ENCODE measurements at places on chromosomes 4 and X.
A peak's percentile ranks its signal among the peaks of the same experiment; 100 is the strongest.

DNA sequence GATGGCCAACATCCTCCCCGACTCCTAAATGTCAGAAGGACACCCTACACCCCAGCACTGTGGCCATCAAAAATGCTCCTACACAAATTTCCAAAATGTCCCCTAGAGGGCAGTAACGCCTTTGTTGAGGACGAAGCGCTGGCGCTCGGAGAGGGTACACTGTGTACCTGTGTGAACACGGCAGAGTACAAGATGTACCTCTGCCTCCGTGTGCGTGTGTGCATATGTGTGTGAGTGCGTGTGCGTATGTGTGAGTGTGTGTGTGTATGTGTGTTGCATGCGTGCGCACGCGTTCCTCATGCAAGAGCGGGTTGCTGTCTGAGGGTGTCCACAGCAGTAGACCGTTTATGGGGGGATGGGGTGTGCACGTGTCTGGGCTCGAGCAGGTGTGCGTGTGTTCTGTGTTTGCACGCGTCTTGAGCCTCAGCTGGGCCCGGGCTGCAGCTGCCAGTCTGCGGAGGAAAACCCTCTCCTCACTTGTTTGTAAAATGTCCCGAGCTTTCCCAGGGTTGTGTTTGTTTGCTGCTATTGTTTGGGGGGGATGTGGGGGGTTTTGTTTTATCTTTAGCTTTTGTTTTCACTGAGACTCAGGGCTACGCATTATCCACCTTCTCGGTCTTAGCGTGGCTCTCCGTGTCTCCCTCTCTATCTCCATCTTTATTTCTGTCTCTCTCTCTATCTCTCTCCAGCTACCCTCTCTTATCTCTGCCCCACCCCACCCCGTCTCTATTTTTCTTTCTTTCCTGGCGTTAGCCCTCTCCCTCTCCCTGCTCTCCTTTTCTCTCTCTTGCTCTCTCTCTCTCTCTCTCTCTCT, 10.4 kb upstream of the TSPYL2 start:
- peak; percentile 77 for DNase-seq

DNA sequence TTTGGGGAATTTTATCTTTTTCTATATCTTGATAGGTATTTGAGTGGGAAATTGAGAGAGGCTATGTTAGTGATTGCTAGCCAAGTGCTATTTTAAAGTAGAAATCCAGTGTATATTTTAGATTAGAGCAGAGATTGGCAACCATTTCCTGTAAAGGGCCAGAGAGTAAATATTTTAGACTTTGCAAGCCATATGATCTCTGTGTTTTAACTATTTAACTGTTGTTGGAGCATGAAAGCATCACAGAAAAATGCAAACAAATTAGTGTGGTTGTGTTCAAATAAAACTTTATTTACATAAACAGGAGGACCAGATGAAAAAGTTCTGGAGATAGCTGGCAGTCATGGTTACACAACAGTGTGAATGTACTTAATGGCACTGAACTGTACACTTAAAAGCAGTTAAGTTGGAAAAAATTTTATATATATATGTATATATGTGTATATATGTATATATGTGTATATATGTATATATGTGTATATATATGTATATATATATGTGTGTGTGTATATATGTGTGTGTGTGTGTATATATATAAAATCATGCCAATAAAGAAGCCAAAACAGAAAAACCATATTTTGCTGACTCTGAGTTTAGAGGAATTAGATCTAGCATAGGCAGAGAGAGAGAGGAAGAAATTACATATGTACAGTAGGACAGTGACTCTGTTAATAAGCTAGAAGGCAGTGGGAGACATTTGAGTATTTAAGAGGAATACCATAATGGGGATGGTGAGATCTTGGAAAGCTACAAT, 83.4 kb downstream of the TMEM164 start:
- no peak for DNase-seq

DNA sequence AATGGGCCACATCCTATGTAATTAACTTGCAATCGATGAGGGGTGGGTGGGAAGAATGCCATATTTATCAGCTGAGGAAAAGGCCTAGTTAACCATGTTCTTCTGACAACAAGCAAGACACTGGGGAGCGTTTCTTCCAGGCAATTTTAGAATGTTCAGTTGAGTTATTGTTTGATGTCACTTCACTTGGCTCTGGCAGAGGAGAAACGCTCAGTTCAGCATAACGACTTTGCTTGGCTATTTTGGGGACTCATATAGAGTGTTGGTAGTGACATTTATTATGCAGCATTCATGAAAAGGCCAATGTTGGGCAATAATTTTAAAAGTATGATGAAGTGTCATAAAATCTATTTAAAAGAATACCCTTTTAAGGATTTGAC, 648 bp downstream of the SYNPO2 start:
- DNase-seq, result no peak

GRCh38 chr4:35167385-35167784, 1076.9 kb downstream of the ARAP2 start:
- no peak for DNase-seq

GRCh38 chr4:133084421-133084820, 64.7 kb upstream of the PCDH10 start:
- DNase-seq, result no peak

DNA sequence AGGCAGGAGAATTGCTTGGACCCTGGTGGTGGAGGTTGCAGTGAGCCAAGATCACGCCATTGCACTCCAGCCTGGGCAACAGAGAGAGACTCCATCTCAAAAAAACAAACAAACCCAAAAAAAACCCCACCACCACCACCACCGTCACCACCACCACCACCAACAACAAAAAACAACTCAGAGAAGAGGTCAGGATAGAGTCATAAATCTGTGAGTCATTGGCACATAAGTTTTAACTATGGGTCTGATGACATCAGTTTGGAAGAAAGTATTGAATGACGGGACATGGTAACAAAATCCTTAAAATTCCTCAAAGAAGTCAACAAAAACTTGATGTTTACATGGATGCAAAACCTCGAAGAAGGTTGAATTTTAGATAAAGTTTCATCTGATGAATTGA, 288.0 kb upstream of the SFRP2 start:
- DNase-seq, result no peak

- DNase-seq, result no peak
These were observed 136.8 kb downstream of the ADGRL3 start for GRCh38 chr4:61336916-61337315.

DNA sequence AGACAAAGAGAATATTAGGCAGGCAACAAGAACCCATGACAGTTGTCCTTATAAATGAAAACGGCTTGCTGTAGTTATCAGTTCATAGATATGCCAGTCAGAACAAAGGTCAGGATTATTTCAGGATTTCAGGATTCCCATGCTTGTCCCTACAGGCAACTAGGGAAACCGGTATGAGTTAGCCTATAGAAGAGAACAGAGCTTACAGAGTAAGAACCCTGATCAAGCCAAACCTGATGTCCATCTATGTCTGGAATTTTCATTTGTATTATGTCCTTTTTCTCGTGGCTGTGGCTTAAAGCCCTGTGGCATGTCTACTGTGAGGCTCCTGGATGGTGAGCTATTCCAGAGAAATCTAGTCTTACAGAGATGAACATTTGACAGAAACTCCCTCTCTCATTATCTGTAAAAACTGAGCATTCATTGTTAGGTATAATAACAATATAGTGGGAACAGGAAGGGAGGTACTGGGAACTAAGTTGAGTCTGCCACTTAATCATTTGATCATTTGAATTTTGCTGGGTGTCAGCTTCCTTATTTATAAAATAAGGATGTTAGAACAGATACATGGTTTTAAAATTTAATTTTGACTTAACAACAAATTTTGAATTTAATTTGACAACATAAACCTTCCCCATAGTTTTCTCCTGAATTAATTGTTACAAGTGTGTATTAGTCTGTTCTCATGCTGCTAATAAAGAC, 129.5 kb upstream of the KLF3 start:
- DNase-seq, result no peak

DNA sequence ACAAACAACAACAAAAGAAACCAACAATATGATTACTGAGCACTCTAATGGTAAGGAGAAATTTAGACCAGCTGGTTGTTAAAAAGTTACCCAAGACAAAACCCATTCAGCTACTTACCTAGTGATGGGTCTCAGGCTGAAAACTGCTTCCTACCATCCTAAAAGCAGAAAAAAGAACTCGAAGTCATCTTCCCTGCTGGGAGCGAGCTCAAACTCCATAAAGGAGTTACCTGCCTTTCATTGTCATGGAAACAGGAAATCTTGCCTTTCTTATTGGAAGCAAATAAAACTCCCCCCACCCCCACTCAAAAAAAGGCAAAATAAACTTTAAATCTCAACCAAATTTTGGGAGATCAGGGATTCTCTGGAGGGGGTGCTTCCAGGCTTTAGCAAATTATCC, 1478.3 kb downstream of the C4orf33 start:
- no peak for DNase-seq

DNA sequence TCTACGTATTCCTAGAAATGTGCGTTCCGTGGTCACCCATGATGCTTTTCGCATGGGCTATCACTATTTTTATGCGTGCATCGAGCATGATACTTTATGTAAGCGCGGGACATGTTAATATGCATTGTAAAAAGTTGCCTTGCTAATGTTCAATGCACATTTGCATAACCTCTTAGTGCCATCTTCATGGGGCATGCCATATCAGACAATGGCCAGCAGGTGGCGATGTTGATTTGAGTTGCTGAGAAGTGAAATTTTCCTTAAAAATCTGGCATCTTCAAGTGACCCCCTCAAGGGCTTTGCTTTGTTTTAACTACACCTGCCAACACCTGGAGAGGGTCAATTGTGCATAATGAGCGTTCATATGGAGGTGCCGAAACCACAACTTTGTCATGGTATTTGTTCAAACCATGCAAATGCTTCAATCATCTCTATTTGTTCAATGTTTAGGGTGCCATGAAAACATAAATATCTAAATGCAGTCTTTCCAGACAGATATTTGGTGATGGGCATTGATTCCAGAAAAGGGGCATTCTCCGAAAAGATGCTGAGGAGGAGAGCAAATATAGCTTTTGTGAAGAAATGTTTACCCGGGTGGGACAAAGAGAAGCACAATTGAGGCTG, 833.9 kb upstream of the PRKX start:
- DNase-seq, result peak; percentile 51

- DNase-seq, result no peak
These were observed 235.1 kb upstream of the HCCS start for GRCh38 chrX:10875995-10876394.

- no peak for DNase-seq
These were observed 2750.2 kb downstream of the ARAP2 start for GRCh38 chr4:33494150-33494549.

GRCh38 chrX:112120721-112121120, 38.1 kb upstream of the TRPC5 start:
- DNase-seq, result no peak

- peak; percentile 30 for DNase-seq
These were observed 770 bp downstream of the SMAD1 start for GRCh38 chr4:145482209-145483037.

- DNase-seq, result no peak
These were observed 448.7 kb upstream of the FAT1 start for GRCh38 chr4:187172340-187172761.

GRCh38 chrX:153587342-153587741, 11.6 kb downstream of the CCNQ start:
- DNase-seq, result no peak

- DNase-seq, result no peak
These were observed 2108.9 kb upstream of the TENM3 start for GRCh38 chr4:180134091-180134866.

DNA sequence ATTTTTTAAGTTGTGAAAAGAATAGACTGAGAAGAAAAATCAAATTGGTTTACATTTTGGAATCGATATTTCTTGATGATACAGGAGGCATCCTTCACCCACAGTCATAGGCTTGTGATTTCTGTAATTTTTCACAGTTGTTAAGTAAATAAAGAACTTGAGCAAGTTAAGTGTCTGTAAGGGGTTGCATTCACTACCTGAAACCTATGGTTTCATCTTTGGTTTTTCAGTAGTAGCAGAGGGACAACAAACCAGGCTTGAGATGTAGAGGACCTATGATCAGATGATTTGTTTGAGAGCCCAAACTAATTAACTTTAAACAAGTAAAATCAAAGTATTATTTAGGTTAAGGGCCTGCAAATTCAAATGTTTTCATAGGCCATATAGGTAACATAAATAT, 175.6 kb downstream of the KLHL4 start:
- DNase-seq, result no peak

Data from CD4-positive, alpha-beta T cell treated with Interleukin-17A for 4 hours (primary cell).